ENCODE measurements at places on chromosomes 3 and 15.

DNA sequence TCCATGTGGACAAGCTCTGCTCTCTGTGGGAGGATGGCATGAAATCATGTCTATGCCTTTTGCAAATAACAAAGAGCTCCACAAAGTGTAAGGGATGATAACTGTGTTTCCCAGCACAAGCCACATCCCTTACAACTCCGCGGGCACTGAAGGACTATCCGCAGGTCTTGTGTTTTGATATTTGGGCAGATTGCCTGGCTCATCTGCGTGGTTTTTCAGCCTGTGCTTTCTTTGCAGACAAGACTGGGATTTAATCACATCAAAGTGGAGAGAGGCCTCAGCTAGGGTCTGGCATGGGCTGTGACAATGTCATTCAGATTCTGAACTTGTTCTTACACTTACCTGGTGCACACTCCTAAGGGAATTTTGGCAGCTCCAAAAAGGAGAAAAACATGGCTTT, 30.2 kb upstream of the CA12 start:
- DNase-seq: no peak

GRCh38 chr3:171186817-171187500, 160.4 kb upstream of the SLC2A2 start:
- no peak for DNase-seq

DNA sequence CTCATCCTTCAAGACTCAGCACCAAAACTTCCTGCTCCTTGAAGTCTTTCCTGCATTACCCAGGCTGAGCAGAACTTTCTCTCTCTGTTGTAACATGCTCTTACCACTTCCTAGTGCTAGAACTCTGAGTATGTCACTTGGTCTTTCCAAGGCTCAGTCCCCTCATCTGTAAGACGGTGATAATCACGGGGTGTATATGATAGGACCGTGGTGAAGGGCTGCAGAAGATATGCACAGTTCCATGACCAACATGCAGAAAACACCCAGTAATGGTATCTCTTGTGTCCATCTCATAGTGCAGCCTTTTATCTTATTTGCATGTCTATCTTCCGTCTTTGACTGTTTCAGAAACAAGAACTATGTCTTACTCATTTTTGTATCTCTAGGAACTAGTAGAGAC, 154.5 kb downstream of the ZNF621 start:
- DNase-seq: no peak

DNA sequence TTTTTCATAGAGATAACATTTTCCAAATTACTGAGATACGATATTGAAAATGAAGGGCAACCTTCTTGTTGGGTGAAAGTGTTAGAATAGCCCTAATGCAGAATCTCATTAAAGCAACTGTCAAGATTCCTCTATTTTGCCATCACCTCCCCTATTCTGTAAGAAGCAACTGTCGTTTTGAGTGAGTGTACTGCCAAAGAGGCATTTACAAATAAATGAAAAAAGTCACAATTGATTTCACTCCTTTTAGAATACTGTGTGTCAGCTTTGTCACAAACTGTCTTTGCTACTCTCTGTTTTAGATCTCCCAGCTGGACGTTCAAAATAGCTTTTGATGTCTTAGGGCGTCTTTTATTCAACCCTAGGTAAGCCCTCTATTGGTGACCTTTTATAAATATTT, 322.8 kb upstream of the NAALADL2 start:
- DNase-seq: peak; percentile 25

- DNase-seq: no peak
Measured at GRCh38 chr3:30686176-30686575, 79.8 kb downstream of the TGFBR2 start.

- DNase-seq: no peak
Measured at GRCh38 chr3:140050396-140050795, 115.4 kb downstream of the CLSTN2 start.

DNA sequence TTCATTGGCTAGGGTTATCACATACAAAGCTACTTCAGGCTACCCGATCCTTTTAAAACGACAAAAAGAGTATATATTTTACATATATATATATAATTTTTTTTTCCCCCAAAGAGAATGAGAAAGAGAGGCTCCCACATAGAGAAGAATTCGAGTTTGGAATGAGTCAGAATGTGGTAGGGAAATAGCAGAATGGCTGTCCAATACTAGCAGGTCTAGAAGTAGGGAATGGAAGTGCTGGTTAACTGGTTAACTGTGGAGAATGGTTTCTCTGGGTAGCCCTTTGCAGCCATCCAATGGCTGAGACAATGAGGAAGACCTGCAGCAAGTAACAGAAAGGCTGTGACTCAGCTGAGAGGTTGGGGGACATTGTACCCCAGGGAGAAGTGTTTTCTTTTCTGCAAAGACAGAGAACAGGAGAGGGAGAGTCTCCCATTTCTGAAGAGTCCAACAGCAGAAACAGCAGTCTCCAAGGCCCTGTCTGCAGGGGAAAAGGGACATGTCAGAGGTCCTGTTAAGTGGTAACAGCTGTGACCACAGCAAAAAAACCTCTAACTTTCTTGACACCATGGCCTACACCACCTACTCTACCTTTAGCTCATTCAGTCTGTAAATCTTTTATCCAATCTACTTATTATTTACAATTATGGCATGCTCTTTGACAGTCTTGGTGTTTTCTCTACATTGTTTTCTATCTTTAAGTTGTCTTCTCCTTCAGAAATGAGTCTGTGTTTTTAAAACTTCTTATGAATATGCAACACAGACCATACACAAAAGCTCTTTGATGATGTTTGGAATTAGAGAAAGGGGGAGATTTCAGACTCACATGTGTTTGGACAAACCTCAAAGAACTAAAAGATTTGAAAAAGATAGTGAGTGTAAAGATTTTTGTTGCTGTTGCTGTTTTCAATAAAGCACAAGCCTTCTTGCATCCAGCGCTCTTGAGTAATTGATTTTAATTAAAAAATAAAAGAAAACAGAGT, 116.1 kb upstream of the SLC7A14 start:
- no peak for DNase-seq

GRCh38 chr3:32312251-32312650, 73.8 kb downstream of the CMTM8 start:
- no peak for DNase-seq

GRCh38 chr15:95365511-95366107, 964.9 kb upstream of the NR2F2 start:
- DNase-seq: no peak

DNA sequence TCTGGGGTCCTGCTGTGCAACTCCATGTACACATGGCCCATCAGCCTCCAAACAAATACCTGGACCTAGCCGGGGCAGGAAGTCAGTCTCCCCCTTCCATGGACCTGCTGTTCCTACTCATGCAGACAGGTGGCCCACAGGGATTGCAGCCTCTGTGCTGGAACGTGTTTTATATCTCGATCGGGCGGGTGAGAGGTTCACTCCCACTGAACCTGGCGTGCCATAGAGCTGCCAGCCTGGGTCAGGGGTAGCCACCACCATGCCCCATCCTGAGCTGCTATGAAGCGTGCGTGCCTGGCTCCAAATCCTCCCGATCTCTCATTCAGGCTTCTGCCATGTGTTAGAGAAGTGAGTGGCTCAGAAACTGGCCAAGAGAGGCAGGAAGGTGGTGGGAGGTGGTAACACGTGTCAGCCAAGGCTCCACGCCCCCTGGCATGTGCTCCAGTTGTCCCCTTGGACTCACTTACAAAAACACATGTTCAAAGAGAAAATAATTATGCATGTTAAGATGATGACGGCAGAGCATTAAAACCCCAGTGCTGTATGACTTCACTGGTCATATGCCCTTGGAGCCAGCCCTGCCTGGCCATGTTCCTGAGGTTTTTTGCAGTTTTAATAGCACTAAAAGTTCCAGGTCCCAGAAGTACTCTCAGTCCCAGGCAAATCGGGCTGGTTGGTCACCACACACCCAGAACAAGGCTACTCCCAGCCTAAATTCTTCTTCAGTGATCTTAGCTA, 30.6 kb downstream of the CTSH start:
- no peak for DNase-seq

DNA sequence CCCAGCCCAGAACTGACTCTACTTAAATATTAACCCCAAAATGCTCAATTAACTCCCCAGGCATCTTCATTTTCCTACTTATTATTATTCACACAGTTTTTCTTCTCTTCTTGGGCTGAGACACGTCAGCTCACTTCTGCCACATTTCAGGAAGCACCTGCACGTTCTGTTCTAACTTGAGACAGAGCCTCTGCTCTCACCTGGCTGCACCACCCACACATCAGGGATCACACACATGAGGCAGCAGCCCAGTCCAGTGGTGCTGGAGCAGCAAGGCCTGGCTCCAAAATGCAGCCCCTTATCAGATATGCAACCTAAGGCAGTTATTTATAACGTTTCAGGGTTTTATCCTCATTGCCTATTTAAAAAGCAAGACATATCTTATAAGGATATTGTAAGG, 127.5 kb downstream of the OSBPL10 start:
- DNase-seq: no peak
